ENCODE measurements at places on chromosomes 13 and 19.

DNA sequence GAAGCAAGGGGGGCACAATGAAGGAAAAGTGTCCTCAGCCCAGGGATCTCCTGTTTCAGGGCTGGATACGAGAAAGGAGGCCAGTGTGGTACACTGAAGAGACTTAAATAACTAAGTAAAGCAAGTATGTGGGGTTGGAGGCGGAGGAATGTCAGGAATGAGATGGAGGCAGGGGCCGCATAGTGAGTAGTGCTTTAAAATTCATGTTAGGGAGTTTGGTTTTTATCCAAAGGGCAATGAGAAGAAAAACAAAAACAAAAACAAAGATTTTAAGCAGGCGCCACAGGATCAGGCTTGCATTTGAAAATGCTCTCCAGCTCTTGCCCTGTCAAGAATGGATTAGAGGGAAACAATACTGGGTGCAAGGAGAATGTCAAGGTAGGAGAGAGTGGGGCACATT is 273.4 kb downstream of the DCLK1 start:
- DNase-seq, result no peak

DNA sequence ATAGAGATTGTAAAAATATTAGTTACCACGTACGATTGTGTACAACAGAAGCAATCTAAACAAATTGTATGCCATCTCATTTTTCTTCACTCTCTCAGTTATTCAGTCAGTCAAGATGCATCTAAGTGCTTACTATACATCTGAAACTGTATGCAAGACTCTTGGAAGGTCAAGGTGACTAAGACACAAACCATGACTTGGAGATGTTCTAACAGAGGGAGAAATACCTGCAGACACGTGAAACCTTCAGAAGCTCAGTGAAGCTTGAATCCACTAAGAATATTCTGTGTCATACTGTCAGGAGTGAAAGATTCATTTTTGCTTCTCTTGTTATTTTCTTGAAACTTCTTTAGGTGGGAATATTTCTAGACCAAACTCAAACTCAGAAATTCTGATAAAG is 365.4 kb downstream of the ITGBL1 start:
- DNase-seq, result no peak

- DNase-seq, result no peak
Observed at GRCh38 chr13:47835470-47836228, 165.4 kb downstream of the SUCLA2 start.

- no peak for DNase-seq
Observed at GRCh38 chr13:77230560-77230959, 96.3 kb downstream of the MYCBP2 start.
